Osteocyte (in vitro differentiated cells): ENCODE measurements at places on chromosomes 2 and 18. TPM values are rescaled to one million over a fixed set of nuclear protein-coding genes. Genes with fewer than 3 reads are reported as not detected.

SERPINB3 gene
- not detected in 2 replicates for total RNA-seq

FOXD4L1 gene
- 0.18 and 0.21 TPM in 2 replicates for total RNA-seq

CDH20 gene
- not detected in 2 replicates for total RNA-seq

DNA sequence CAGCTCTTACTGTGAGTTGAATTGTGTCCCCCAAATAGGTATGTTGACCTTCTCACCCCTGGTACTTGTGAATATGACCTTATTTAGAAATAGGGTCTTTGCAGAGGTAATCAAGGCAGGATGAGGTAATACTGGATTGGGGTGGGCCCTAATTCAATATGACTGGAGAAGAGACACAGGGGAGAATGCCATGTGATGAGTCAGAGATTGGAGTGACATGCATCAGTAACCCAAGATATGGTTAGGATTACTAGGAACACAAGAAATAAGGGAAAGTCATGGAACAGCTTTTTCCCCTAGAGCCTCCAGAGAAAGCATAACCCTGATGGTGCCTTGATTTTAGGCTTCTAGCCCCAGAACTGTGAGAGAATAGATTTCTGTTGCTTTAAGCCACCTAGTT, 37.0 kb upstream of the ATP5MC3 start:
- H3K27ac ChIP-seq = no peak overlapping the region
- H3K4me1 ChIP-seq = no peaks in the 10 kb centered on the region
- no peak for DNase-seq
- peaks cover 71% of the 10 kb centered on the region for H3K27me3 ChIP-seq
- H3K36me3 ChIP-seq = no peaks in the 10 kb centered on the region

GRCh38 chr2:138819964-138820363, 39.8 kb upstream of the NXPH2 start:
- no peak for DNase-seq
- no peaks in the 10 kb centered on the region for H3K36me3 ChIP-seq
- H3K4me3 ChIP-seq = no peak overlapping the region
- no peaks in the 10 kb centered on the region for H3K4me1 ChIP-seq
- peaks cover 18% of the 10 kb centered on the region for H3K27me3 ChIP-seq
- no peak overlapping the region for H3K27ac ChIP-seq
